Cardiac ventricle fibroblast (primary cell): ENCODE measurements at places on chromosomes 1 and 21. TPM values are rescaled to one million over a fixed set of nuclear protein-coding genes. Genes with fewer than 3 reads are reported as not detected.

Gene LRRC47
- total RNA-seq: 30.4 and 34.1 TPM in 2 replicates

Gene CCDC181
- 0.15 TPM in 1 of 2 replicates, not detected in the other for total RNA-seq

Gene NPPA
- total RNA-seq: not detected in 2 replicates

Gene PRAMEF13
- not detected in 2 replicates for total RNA-seq

Gene AHDC1
- 20.7 and 22.4 TPM in 2 replicates for total RNA-seq

Gene RGS8
- not detected in 2 replicates for total RNA-seq

Gene CR1L
- not detected in 2 replicates for total RNA-seq

Gene TTC13
- total RNA-seq: 3.2 and 6.5 TPM in 2 replicates

Gene NBPF6
- total RNA-seq: not detected in 2 replicates

Gene VANGL2
- total RNA-seq: 0.20 and 1.6 TPM in 2 replicates

Gene LRRC53
- total RNA-seq: not detected in 2 replicates

Gene ATP6V1G3
- total RNA-seq: not detected in 2 replicates

Gene GLMP
- 87.1 and 87.4 TPM in 2 replicates for total RNA-seq
